Vein endothelial cell (primary cell): ENCODE measurements at places on chromosomes 2 and 18. TPM values are rescaled to one million over a fixed set of nuclear protein-coding genes. Genes with fewer than 3 reads are reported as not detected.

Gene KCNS3
- 0.29 and 0.65 TPM in 2 replicates for total RNA-seq

Gene ASB18
- not detected in 2 replicates for total RNA-seq

Gene IL1RL1
- 11.1 and 31.0 TPM in 2 replicates for total RNA-seq

Gene PARD6G
- 1.4 and 2.0 TPM in 2 replicates for total RNA-seq

Gene MEP1B
- not detected in 2 replicates for total RNA-seq

Gene GPBAR1
- total RNA-seq: 0.10 and 0.33 TPM in 2 replicates

Gene MYL1
- total RNA-seq: not detected in 2 replicates

Gene SPR
- 33.4 and 40.2 TPM in 2 replicates for total RNA-seq

Gene DSC1
- total RNA-seq: not detected in 2 replicates

Gene ICA1L
- total RNA-seq: 2.0 and 3.1 TPM in 2 replicates

Gene ALK
- not detected in 2 replicates for total RNA-seq

Gene ANO7
- 1.6 and 1.9 TPM in 2 replicates for total RNA-seq

Gene HOXD12
- total RNA-seq: not detected in 2 replicates

Gene ADRA2B
- total RNA-seq: under 0.01 TPM in 1 of 2 replicates, not detected in the other

Gene NCOA1
- 16.7 TPM in 2 replicates for total RNA-seq

Gene MGAT5
- 62.6 and 71.5 TPM in 2 replicates for total RNA-seq

Gene HNRNPLL
- 38.2 and 52.0 TPM in 2 replicates for total RNA-seq

Gene MTA3
- 29.1 and 34.2 TPM in 2 replicates for total RNA-seq

Gene BCL11A
- total RNA-seq: 0.33 and 0.38 TPM in 2 replicates

Gene CYP27A1
- total RNA-seq: 6.3 and 9.1 TPM in 2 replicates
